SJSA1 (cell line): ENCODE measurements at places on chromosomes 3 and 15.

DNA sequence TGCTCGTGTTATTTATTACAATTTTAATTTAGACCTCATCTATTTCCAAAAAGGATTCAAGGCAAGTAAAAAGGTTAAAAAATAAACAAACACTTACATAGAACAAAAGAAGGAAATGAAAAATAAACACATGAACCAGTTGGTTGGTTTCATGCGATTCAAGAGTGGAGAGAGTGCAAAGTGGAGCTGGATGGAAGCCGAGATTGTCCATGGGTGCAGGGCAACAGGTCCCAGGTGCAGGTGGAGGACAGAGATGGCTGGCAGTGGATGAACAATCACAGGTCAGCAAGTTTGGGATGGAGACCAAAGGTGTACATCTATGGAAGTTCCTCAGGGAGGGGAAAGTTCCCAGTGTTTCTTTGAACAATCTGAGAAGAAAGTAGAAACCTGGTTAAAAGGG lies 11.6 kb upstream of the SEMA5B start:
- no peaks in the 10 kb centered on the region for H3K36me3 ChIP-seq
- no peak overlapping the region for H3K27ac ChIP-seq
- H3K4me1 ChIP-seq: no peaks in the 10 kb centered on the region
- DNase-seq: no peak
- peaks cover 67% of the 10 kb centered on the region for H3K27me3 ChIP-seq
- no peak overlapping the region for H3K4me3 ChIP-seq

GRCh38 chr3:56917361-56918110 lies 115.8 kb upstream of the ARHGEF3 start:
- H3K27ac ChIP-seq: no peak overlapping the region
- no peak for DNase-seq
- no peaks in the 10 kb centered on the region for H3K27me3 ChIP-seq
- no peak overlapping the region for H3K4me3 ChIP-seq
- peaks cover 7% of the 10 kb centered on the region for H3K4me1 ChIP-seq

DNA sequence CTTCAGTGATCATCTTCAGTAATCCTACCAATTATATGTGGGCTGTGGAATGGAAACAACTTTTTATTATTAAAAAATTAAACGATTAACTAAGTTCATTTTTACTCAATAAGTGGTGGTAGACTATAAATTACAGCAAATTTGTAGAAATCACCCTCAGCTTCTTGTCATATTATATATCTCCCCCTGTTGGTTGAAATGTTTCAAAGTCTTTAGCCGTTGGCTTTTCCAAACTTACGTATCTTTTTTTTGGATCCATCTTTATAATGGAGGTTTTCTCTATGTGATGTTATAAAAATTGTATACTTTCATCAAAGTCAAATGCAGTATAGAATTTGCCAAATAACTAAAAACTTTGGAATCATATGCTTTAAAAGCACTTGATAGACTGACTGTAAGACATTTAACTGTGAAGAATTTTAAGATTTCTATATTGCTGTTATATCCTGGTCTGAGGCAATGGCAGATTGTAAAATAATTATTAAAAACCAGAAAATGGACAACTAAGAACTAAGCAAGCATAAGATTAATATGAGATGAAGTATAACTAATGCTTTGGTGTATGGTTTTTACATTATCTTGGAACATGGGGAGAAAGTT lies 44.7 kb downstream of the ATP11B start:
- no peak for DNase-seq
- H3K4me3 ChIP-seq: no peak overlapping the region
- no peaks in the 10 kb centered on the region for H3K27me3 ChIP-seq

GRCh38 chr3:195892105-195893043 lies 16.0 kb downstream of the TNK2 start:
- no peak for DNase-seq
- no peaks in the 10 kb centered on the region for H3K27me3 ChIP-seq
- no peak overlapping the region for H3K27ac ChIP-seq
- H3K4me1 ChIP-seq: peaks cover 26% of the 10 kb centered on the region

- H3K27me3 ChIP-seq: no peaks in the 10 kb centered on the region
- H3K4me3 ChIP-seq: no peak overlapping the region
- no peak for DNase-seq
- no peaks in the 10 kb centered on the region for H3K4me1 ChIP-seq
- H3K27ac ChIP-seq: no peak overlapping the region
Measured at GRCh38 chr15:62021991-62022600, 38.2 kb downstream of the VPS13C start.

- peaks cover 63% of the 10 kb centered on the region for H3K4me1 ChIP-seq
- no peak for DNase-seq
- H3K4me3 ChIP-seq: no peak overlapping the region
- peaks cover 5% of the 10 kb centered on the region; the same call in 1 of the 2 replicates for H3K36me3 ChIP-seq
- H3K27me3 ChIP-seq: no peaks in the 10 kb centered on the region
Measured at GRCh38 chr15:82129149-82129692, 83.4 kb upstream of the MEX3B start.

DNA sequence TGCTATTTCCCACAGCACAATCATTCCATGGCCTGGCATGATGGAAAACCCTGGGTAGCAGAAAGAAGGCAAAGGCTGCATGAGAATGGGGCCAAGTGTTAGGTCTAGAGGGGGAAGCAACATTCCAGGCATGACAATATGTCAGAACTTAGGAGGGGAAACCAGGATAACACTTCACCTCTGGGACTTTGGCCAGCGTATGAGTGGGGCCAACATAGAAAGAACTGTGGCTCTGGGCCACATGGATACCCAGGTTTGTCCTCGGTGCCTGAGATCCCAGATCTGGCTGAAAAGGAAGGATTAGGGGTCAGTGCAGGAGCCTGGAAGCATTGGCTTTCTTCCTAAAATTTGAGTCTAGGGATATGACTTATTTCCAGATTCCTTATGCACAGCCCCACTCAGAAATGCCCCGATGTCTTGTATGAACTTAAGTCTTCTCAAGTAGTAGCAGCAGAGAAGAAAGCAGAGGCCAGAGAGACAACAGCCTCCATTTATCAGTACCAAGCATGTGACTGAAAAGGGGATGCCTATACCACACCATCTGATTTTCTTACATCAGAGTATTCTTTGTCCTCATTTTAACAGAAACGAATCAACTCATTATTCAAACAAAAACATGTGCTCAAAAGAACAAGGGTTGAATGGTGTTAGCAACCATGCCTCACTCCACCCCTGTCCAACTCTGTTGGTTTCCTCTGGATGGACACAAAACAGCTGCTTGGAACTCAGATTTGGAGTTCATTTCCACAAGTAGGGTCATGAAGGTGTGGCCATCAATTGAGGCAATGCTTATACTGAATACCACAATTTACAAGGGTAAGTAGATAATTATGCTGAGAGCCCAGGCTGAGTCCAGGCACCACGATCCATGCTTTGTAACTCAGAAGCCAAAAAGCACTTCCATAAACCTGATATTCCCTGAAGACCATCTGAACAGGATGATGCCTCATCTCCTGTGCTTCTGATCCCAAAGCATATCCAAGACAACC lies 43.7 kb upstream of the NDUFB4 start:
- no peak for DNase-seq
- H3K4me3 ChIP-seq: no peak overlapping the region
- no peaks in the 10 kb centered on the region for H3K27me3 ChIP-seq
- H3K4me1 ChIP-seq: no peaks in the 10 kb centered on the region
- H3K36me3 ChIP-seq: no peaks in the 10 kb centered on the region
- H3K27ac ChIP-seq: no peak overlapping the region

DNA sequence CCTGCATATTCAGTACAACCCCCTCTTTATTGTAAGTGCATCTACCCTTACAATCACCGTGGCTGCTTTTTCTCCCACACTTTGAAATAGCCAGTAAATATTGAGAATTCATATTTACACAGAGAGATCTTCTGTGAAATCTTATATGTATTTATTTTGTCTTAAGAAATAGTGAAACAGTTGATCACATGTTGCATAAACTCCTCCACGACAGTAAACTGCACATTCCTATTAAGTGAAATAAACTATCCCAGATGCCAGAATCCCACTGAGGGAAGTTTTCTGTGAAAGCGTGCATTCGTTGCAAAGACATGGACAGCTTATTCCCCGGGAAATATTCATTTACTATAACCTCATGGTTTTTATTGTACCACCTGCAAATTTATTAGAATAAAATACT lies 796.0 kb downstream of the ROBO2 start:
- no peaks in the 10 kb centered on the region for H3K4me1 ChIP-seq
- no peak overlapping the region for H3K4me3 ChIP-seq
- no peaks in the 10 kb centered on the region for H3K36me3 ChIP-seq
- no peaks in the 10 kb centered on the region for H3K27me3 ChIP-seq
- no peak overlapping the region for H3K27ac ChIP-seq

- no peaks in the 10 kb centered on the region for H3K27me3 ChIP-seq
- no peak for DNase-seq
- H3K4me1 ChIP-seq: peaks cover 55% of the 10 kb centered on the region
- H3K4me3 ChIP-seq: peak overlapping the region; percentile 35
- H3K36me3 ChIP-seq: peaks cover 38% of the 10 kb centered on the region
Measured at GRCh38 chr15:40306908-40307307, 827 bp downstream of the PLCB2 start.

DNA sequence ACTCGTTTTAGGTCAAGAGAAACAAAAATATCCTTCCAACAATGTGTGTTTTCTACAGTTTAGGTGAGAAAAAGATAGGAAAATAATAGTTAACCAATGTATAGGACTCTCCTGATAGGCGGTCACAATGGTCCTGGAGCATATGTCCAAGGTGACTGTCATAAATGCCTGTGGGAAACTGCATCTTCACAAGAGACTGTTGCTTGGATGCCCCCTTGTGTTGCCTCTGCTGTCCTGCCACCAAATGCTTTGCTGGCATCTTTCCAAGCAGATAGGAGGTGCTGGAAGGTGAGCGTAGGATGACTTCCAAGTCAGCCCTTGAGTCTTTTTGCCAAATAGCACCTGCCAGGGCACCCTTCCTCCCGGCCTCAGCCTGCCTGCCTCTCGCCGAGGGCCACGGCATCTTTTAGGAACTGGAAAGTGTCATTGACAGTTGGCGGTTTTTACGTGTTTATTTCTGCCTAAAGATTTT lies 24.1 kb upstream of the SACM1L start:
- H3K4me3 ChIP-seq: no peak overlapping the region
- H3K27me3 ChIP-seq: no peaks in the 10 kb centered on the region
- peaks cover 36% of the 10 kb centered on the region for H3K4me1 ChIP-seq
- peaks cover 34% of the 10 kb centered on the region for H3K36me3 ChIP-seq
- H3K27ac ChIP-seq: no peak overlapping the region
- DNase-seq: no peak

DNA sequence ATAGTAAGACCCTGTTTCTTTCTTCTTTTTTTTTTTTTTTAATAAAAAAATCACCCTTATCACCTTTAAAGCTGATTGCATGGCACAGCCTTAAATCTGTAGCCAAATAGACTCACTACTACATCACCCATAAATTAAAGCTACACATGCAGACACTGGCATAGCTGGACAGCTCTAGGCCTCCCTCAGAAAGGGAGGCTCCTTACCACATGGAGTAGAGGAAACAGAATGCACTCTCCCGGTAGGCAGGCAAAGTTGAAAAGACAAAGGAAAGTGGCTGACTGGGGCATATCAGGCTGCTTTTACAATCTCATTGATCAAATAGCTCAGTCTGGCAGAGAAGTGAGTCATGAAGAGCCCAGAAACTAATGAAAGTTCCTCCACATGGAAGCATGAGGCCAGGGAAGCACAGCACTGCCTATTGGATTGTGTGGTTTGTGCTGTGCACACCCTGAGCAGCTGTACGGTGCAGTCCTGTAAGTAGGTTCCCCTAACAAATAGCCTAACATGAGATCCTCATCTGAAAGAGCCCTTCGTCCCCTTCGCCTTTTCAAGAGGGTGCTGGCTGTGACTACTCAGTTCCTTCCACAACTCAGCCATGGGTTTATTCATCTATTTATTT lies 32.7 kb upstream of the FAM98B start:
- no peaks in the 10 kb centered on the region for H3K4me1 ChIP-seq
- H3K4me3 ChIP-seq: no peak overlapping the region
- no peaks in the 10 kb centered on the region for H3K36me3 ChIP-seq
- no peak for DNase-seq

- no peaks in the 10 kb centered on the region for H3K4me1 ChIP-seq
- H3K4me3 ChIP-seq: no peak overlapping the region
- H3K36me3 ChIP-seq: no peaks in the 10 kb centered on the region
- no peaks in the 10 kb centered on the region for H3K27me3 ChIP-seq
Measured at GRCh38 chr3:8619548-8619947, 25.1 kb downstream of the SSUH2 start.

GRCh38 chr3:128004661-128005060 lies 47.6 kb upstream of the SEC61A1 start:
- no peaks in the 10 kb centered on the region for H3K4me1 ChIP-seq
- no peak overlapping the region for H3K4me3 ChIP-seq
- no peak overlapping the region for H3K27ac ChIP-seq
- H3K27me3 ChIP-seq: peaks cover 17% of the 10 kb centered on the region; the same call in 1 of the 2 replicates

- peak overlapping the region; percentile 16; the same call in 1 of the 2 replicates for H3K27ac ChIP-seq
- peak overlapping the region; percentile 19 for H3K4me3 ChIP-seq
- peaks cover 20% of the 10 kb centered on the region for H3K4me1 ChIP-seq
- H3K36me3 ChIP-seq: no peaks in the 10 kb centered on the region
Measured at GRCh38 chr15:95669146-95669922, 661.2 kb upstream of the NR2F2 start.

DNA sequence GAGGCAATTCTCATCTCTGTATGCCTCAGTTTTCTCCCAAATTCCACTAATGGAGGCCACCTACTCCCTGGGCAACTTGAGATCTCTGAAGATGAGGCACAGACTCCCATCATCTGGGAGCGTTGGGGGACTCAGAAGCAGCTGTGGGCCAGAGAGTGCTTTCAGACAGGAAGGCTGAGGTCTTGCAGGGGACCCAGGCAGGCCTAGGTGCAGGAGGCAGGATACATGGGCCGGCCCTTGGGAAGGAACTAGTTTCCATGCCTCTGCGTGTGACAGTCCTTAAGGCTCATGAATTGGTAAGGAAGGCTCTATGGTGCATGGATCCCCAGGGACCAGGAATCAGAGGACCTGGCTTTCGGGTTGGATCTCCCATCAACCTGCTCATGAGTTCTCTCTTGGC lies 14.5 kb downstream of the BMF start:
- peaks cover 71% of the 10 kb centered on the region for H3K4me1 ChIP-seq
- peaks cover 4% of the 10 kb centered on the region; the same call in 1 of the 2 replicates for H3K36me3 ChIP-seq
- H3K27ac ChIP-seq: no peak overlapping the region
- no peak overlapping the region for H3K4me3 ChIP-seq
- no peak for DNase-seq

DNA sequence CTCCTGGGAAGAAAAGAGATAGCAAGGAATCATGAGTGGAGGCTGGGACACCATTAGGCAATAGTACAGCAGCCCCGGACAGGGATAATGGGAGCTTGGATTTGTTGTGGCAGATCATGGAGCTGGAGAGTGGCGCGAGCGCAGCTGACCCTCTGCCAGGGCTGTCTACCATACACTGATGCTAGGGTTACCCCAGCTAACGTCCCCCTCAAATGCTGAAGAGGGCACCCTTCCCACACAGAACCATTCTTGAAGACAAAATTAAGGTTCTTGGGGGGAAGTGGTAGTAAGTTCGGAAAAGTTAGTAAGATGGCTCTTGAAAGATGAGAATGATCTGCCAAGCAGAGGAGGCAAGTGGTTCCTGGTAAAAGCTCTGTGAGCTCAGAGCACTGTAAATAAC lies 61.1 kb downstream of the ST3GAL6 start:
- peak; percentile 22 for DNase-seq
- H3K4me1 ChIP-seq: no peaks in the 10 kb centered on the region
- H3K36me3 ChIP-seq: peaks cover 31% of the 10 kb centered on the region
- H3K4me3 ChIP-seq: no peak overlapping the region
- no peaks in the 10 kb centered on the region for H3K27me3 ChIP-seq
- no peak overlapping the region for H3K27ac ChIP-seq
